Aorta (tissue), 5 donors: ENCODE measurements at places on chromosomes 12 and 14. TPM values are rescaled to one million over a fixed set of nuclear protein-coding genes. Genes with fewer than 3 reads are reported as not detected.

DNA sequence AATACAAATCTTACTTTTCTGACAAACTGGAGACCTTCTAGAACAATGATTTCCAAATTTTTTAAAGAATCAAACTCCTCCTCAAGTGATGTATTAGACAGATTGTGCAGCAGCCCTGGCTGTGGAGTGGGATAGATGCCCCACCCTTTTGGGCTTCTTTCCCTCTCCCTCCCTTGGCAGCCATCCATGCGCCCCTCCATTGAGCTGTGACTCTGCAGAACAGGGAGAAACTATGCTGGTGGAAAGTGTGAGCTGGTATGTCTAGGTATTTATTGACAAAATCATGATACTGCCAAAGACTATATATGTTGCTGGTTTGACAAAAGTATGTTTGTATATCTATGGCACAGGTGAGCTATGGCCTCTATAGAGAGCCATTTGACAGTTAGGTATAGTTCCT is 138.5 kb downstream of the KTN1 start:
- no peak overlapping the region for H3K4me3 ChIP-seq
- no peaks in the 10 kb centered on the region for H3K4me1 ChIP-seq
- no peaks in the 10 kb centered on the region for H3K36me3 ChIP-seq
- H3K27ac ChIP-seq, result no peak overlapping the region
- no peak for DNase-seq

DNA sequence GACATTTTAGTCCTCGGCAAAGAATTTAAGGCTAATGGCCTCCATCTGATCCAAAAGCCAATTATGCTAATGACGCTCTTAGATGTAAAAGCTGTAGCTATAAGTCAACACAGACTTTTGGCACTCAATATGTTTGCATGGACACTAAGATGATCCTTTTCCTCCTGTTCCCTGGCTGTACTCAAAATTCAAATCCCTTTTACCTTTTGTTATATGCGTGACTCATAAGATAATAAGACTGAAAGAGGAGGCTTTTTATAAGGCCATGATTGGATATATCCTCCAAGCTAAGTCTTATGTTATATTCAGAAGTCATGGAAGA is 89.8 kb downstream of the PDZRN4 start:
- DNase-seq, result no peak
- H3K27me3 ChIP-seq, result no peaks in the 10 kb centered on the region
- H3K4me3 ChIP-seq, result no peak overlapping the region

DNA sequence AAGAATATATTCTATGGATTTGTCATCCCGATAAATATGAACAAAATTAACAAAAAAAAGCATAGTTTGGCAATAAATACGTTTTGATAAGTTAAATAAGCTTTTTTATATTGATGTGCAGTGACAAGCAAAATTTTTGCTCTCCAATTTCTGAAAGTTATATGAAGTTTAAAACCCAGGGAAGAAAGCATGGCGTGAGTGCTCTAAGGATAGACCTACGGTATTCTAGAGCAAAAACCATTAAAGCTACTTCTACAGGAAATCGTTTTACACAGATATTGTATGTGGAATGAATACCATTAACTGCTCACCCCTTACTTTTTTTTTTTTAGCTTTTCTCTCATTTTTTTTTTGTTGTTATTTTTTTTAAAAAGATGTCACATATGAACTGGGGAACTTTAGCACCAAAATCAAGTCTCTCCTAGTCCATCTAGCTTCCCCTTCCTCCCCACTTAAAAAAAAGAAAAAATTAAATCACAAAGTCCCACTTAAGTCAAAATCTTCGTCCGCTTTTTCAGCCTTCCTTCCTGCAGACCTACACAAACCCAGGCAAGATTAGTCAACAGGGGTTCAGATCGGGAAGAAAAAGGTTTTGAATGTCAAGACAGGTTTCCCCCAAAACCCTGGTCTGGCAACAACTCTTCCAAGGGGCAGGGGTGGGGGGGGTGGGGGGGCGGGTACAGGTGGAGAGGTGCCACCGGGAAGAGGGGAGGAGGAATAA is 4.4 kb downstream of the ZFP36L1 start:
- H3K27me3 ChIP-seq, result peaks cover 2% of the 10 kb centered on the region
- peaks cover 6% of the 10 kb centered on the region for H3K4me1 ChIP-seq
- H3K36me3 ChIP-seq, result peaks cover 2% of the 10 kb centered on the region

GRCh38 chr14:106230071-106230470 is 703.7 kb downstream of the TMEM121 start:
- DNase-seq, result no peak
- no peak overlapping the region for H3K4me3 ChIP-seq
- no peaks in the 10 kb centered on the region for H3K27me3 ChIP-seq
- H3K4me1 ChIP-seq, result no peaks in the 10 kb centered on the region
- no peaks in the 10 kb centered on the region for H3K36me3 ChIP-seq
- no peak overlapping the region for H3K27ac ChIP-seq

DNA sequence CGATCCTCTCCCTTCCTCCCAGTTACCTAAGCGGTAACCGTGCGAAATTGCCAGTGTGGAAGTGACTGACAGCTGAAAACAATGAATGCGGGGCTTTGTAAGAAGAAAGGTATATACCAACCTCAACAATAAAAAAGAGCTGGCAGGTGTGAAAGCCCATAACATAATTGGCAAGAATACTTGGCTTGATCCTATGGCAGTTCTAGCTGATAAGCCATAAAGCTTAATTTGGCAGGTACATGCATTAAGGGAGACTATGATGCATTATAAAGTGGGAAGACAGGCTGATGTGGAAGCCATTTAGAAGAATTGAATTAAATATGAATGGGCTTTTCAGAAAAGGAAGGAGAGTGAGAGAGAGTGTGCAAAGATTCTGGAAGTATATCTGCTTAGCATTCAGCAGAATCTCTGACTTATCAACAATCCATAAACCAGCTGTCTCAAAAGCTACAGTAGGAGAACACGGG is 71.3 kb downstream of the CRACR2A start:
- H3K27me3 ChIP-seq, result no peaks in the 10 kb centered on the region
- no peak overlapping the region for H3K4me3 ChIP-seq
- no peak for DNase-seq
- H3K36me3 ChIP-seq, result no peaks in the 10 kb centered on the region

DNA sequence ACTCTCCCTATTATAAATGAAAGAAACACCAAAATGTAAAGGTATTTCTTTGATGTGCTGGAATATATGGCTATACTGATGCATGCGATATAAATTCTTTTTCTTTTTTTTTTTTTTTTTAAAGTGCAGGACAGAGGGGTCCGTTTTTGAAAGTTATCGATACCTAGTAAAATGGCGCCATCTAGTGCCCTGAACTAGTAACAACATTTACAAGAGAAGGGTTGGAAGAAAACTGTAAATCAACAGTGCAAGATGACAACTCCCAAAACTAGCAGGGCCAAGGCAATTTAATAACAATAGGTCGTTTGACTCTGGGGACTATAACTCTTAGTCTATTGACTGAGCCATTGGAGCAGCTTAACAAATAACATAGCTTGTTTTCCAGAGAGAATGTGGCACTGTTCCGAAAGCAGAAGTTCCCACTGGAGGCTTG is 137.7 kb downstream of the SPTSSA start:
- no peaks in the 10 kb centered on the region for H3K27me3 ChIP-seq
- H3K4me3 ChIP-seq, result no peak overlapping the region
- H3K4me1 ChIP-seq, result no peaks in the 10 kb centered on the region
- no peak for DNase-seq
- H3K27ac ChIP-seq, result no peak overlapping the region
- H3K36me3 ChIP-seq, result no peaks in the 10 kb centered on the region

GRCh38 chr14:34090451-34090850 is 139.6 kb upstream of the EGLN3 start:
- H3K36me3 ChIP-seq, result no peaks in the 10 kb centered on the region
- H3K4me3 ChIP-seq, result no peak overlapping the region
- no peak overlapping the region for H3K27ac ChIP-seq
- H3K27me3 ChIP-seq, result no peaks in the 10 kb centered on the region

- no peaks in the 10 kb centered on the region for H3K4me1 ChIP-seq
- H3K36me3 ChIP-seq, result peaks cover 18% of the 10 kb centered on the region
- H3K27ac ChIP-seq, result no peak overlapping the region
- no peak overlapping the region for H3K4me3 ChIP-seq
- DNase-seq, result no peak
These were observed 35.0 kb downstream of the GIT2 start for GRCh38 chr12:109961201-109961600.

- no peaks in the 10 kb centered on the region for H3K4me1 ChIP-seq
- H3K4me3 ChIP-seq, result no peak overlapping the region
- H3K36me3 ChIP-seq, result no peaks in the 10 kb centered on the region
- DNase-seq, result no peak
- no peaks in the 10 kb centered on the region for H3K27me3 ChIP-seq
These were observed 106.5 kb upstream of the AMIGO2 start for GRCh38 chr12:47186246-47186645.

GRCh38 chr12:97938031-97938430 is 475.4 kb downstream of the RMST start:
- no peaks in the 10 kb centered on the region for H3K36me3 ChIP-seq
- DNase-seq, result no peak
- H3K4me3 ChIP-seq, result no peak overlapping the region
- H3K27me3 ChIP-seq, result no peaks in the 10 kb centered on the region

DNA sequence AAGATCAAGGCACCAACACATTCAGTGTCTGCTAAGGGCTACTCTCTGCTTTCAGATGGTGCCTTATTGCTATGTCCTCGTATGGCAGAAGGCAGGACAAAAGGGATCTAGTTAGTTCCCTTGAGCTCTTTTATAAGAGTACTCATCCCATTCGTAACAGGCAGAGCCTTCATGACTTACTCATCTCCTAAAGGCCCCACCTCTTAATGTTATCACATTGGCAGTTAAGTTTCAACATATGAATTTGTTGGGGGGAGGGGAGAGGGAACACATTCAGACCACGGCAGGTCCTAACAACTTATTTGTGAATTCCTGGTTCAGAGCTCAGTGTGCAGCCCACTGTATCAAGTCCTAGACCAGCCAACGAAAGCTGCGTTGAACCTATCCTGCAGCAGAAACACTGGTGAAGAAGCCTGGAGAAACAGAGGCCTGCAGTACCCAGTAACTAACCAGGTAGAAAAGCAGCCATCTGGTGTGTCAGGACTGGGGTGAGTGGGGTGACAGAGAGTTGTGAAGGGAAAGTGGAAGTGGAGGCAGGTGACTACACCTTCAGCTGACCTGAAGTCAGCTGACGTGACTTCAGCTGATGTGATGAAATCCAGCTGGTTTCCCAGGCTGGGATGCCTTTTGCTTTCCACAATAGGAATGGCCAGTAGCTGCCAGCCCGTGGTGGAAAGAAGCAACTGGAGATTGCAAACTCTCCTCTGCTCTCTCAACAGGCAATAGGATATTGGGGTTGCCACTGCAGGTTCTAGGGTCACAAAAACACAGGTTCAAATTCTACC is 101.6 kb upstream of the PLXNC1 start:
- no peaks in the 10 kb centered on the region for H3K36me3 ChIP-seq
- no peaks in the 10 kb centered on the region for H3K4me1 ChIP-seq
- no peaks in the 10 kb centered on the region for H3K27me3 ChIP-seq
- H3K4me3 ChIP-seq, result no peak overlapping the region
- DNase-seq, result no peak

- no peak overlapping the region for H3K4me3 ChIP-seq
- peak; percentile 45 for DNase-seq
- H3K36me3 ChIP-seq, result no peaks in the 10 kb centered on the region
- no peak overlapping the region for H3K27ac ChIP-seq
These were observed 61.8 kb downstream of the GALNT16 start for GRCh38 chr14:69321601-69322330.

DNA sequence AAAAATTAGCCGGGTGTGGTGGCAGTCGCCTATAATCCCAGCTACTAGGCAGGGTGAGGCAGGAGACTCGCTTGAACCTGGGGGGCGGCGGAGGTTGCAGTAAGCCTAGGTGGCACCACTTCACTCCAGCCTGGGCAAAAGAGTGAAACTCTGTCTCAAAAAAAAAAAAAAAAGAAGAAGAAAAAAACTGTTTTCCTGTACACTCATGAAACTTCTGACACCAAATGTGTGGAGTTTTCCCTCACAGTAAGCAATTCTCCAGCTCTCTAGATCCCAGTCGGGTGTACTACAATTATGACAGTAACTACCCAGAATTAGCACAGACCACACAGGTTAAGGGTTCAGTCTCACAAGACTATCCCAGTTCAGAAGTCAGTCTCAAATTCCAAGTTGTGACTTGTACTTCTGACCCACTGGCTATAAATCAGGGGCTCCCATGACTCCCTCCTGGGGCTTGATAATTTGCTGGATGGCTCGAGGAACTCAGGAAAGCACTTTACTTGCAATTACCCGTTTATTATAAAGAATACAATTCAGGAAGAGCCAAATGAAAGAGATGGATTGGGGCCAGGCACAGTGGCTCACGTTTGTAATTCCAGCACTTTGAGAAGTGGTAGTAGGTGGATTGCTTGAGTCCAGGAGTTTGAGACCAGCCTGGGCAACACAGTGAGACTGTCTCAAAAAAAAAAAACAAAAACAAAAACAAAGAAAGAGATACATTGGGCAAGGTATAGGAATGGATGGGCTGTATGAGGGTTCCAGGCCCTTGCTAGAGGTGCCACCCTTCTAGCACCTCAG is 12.4 kb upstream of the ARF6 start:
- no peak overlapping the region for H3K27ac ChIP-seq
- DNase-seq, result no peak
- H3K36me3 ChIP-seq, result no peaks in the 10 kb centered on the region
- H3K27me3 ChIP-seq, result no peaks in the 10 kb centered on the region

DNA sequence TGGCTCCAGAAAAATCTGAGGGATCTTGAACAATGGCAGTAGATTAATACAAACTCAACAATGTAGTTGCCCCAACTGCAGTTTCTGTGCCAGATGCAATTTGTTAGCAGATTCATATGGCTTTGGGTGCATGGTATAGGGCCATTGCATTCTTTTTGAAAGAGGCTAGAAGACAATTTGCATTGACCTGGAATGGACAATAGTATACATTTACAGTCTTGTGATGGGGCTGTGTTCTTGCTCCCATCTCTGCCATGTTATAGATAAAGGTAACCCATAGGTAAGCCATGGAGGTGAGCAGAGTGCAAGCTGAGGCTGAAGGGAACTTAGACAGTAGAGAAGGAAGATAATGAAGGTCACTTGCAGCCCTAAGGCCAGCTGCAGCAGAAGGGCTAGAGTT is 50.1 kb upstream of the DIO3 start:
- H3K36me3 ChIP-seq, result no peaks in the 10 kb centered on the region
- no peaks in the 10 kb centered on the region for H3K4me1 ChIP-seq
- H3K27me3 ChIP-seq, result no peaks in the 10 kb centered on the region
- DNase-seq, result no peak
- no peak overlapping the region for H3K27ac ChIP-seq

GRCh38 chr12:10279937-10280336 is 27.7 kb upstream of the KLRD1 start:
- H3K27me3 ChIP-seq, result no peaks in the 10 kb centered on the region
- H3K36me3 ChIP-seq, result peaks cover 4% of the 10 kb centered on the region
- H3K4me1 ChIP-seq, result no peaks in the 10 kb centered on the region
- H3K27ac ChIP-seq, result no peak overlapping the region
- H3K4me3 ChIP-seq, result no peak overlapping the region

Gene HHIPL1
- 2.5 TPM for total RNA-seq

Gene TAS2R30
- total RNA-seq, result 6.9 TPM

Gene HOXC9
- total RNA-seq, result 2.6 TPM

Gene CLEC9A
- total RNA-seq, result 0.26 TPM

Gene GARIN6
- total RNA-seq, result not detected

Gene LTB4R2
- 5.5 TPM for total RNA-seq

Gene LIN7A
- 5.7 TPM for total RNA-seq

Gene TBX5
- not detected for total RNA-seq
